Activated CD4-positive, alpha-beta T cell treated with anti-CD3 and anti-CD28 coated beads, Interleukin-2, amount 50 U/mL, for 24 hours (primary cell): ENCODE measurements at places on chromosomes 11 and 22.

DNA sequence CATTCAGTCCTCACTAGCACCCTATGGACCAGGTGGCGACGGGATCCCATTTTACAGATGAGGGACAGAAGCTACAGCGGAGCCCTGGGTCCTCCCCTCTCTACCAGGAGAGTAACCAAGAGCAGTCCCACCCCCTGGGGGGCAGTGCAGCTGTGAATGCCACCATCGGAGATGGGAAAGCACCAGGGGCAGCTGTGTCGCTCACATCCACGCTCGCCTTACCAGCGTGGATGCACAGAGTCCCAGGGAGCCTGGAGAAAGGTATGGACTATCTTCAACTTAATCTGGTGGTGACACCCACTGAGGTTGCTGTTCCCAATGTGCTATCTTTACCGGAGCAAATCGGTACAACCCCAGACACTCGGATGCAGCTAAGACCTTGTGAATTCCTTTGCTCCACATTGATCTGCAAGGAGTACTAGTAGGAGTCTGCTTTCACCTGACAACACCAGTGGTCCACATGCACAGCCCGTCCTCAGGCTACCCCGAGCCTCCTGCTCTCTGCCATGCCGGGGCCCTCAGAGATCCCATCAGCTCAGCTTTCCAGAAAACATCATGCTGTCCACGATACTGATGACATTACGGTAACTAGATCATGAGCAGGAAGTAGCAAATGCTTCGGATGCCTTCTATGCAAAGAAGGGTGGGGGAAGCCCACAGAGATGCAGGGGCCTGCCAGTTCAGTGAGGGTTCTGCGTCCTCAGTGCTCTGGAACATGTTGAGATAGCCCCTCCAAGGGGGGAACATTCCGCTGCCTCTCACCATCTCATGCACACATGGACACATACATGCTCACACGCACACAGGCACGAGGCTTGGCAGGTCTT is 126.0 kb downstream of the CTTN start:
- DNase-seq, result no peak

GRCh38 chr11:230431-230830 is 5.7 kb downstream of the SIRT3 start:
- DNase-seq, result no peak

GRCh38 chr22:40628354-40629042 is 8.0 kb downstream of the MRTFA start:
- no peak for DNase-seq

DNA sequence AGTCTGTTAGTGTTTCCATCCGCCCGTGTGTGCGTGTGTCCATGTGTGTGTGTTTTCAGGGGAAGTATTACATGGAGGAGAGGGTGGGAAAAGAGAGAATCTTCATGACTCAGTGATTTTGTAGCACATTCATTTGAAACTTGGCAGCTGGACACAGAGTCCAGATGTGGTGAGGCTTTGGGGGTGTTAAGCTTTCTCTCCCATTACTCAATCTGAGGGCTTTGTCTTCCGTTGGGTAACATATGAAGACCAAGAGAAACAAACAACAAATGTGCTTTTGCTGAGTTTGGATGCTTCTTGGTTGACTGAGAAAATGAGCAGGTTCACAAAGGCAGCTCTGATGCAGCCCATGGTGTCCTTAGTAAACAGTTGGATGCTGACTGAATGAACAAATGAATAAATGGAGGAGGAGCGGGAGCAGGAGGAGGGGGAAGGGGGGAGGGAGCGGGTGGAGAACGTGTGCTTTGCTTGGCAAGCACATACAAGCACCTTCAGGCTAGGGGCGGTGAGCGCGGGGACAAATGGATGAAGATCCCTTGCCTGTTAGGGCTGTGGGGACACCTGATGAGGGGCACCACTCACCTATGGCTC is 104.3 kb downstream of the ST3GAL4 start:
- DNase-seq, result no peak

GRCh38 chr11:85945296-85945695 is 90.1 kb downstream of the CCDC83 start:
- no peak for DNase-seq

DNA sequence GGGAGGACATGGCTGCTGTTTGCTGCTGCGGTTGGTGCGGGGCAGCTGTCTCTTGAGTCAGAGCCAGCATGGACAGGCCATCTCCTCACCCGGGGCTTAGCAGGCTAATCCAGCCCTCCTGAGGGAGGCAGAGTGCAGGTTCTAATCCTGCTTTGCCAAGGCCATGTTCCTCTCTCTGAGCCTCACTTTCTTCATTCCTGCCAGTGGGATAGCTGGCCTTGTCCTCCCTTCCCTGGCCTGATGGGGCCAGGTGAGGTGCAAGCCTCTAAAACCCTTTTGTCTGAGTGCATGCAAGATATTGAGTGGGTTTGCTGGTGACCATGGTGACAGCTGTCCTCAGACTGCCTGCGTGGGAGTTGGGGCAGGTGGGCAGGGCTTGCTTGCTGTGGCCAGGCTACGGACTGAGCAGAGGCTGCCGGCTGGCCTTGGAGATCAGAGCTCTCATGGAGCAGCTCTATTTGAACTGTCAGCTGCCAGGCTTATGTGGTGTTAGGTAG is 3.6 kb downstream of the USP35 start:
- no peak for DNase-seq

DNA sequence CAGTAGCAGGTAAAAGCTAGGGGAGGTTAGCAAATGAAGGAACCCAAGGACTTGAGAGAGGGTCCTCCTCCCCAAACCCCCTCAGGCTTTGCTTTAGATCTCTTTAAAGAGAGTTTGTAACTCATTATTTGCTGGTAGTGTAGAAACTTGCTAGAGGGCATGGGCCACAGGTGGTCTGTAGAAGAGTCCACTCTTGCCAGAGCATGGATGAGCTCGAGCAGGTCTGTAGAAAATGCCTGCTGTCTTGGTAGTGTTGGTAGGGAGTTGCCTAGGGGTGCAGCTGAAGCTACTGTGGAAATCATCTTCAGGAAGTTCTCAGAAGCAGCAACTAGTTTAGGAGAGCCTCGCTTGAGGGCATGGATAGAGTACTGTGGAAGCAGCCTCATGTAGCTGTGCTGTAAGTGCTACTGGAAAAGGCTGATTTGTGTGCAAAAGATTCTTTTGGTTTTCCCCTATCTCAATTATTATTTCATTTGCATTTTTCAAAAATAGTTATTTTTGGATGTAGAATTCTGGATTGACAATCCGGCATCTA is 104.3 kb downstream of the TMEM135 start:
- no peak for DNase-seq

DNA sequence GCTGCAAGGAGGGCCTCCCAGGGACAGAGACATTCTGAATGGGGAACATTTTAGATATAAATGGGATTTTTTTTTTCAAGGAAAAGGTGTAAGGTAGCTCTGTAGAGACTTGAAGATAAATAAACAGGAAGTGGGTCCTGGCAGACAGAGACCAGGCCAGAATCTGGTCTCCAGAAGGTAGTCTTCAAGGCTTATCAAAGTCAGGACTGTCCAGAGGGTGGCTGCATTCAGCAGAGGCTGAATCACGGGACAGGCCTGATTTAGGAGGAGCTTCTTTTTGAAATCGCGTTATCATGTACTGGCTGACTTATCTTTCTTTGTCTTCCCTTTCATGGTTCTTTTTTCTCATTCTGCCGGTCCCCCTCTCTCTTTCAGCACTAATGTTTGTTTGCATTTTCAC is 542.9 kb downstream of the NTM start:
- DNase-seq, result no peak

- DNase-seq, result no peak
Observed at GRCh38 chr22:24582056-24582814, 10.6 kb downstream of the LRRC75B start.

DNA sequence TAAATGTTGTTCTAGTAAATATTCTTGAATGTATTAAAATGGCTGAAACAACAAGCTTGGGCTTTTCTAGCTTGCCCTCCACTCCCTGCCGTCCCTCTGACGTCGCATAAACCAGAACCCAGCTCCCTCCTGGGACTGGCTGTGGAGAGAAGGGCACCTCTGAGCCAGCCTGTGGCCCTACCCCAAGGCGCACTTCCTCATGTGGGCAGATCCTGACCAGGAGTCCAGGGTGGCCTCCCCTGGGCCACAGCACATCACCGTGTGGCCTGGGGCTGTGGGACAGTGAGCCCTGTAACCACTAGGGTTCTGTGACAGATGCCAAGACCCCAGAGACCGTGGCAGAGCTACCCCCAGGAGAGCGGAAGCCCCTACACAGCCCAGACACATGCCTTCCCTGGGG is 10.2 kb upstream of the ADORA2A start:
- no peak for DNase-seq

DNA sequence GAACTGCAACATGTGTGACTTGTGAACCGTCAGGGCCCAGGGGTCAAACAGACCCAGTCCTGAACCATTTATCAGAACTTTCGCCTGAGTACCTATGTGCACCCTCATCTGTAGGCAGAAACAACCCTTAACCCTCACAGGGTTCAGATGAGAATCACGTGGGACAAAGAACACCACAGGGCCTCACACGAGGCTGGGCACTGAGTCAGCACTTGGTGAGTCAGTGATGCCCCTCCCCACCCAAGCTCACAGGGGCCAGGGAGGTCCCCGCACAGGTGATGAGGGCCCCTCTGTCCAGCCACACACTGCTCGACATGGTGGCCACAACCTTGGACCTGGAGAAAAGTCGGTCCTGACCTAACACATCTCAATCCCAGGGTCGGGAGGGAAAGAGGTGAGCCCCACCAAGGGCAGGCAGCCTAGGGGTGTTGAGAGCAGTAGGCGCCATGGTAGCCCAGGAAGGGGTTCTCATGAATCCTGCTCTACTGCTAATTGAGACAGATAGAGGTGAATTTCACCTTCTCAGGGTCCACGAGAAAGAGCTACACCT is 176.4 kb downstream of the SHANK2 start:
- no peak for DNase-seq

DNA sequence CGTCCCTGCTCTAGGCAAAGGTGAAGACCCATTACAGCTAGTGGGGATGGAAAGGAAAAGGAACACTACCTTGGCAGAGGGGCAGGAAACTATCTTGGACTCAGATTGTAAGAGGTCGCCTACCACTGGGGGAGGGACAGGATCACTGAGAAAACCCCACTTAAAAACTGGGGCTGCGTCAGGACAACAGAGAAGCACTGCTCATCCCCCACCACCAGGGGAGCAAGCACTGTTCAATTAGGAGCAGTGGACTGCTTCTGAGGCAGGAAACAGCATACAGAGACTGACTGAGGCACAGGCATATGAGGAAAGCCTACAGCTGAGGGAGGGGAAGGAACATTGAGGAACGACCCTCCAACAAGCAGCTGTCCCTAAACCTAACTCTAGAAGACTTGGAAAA is 20.8 kb upstream of the DLAT start:
- DNase-seq, result no peak

DNA sequence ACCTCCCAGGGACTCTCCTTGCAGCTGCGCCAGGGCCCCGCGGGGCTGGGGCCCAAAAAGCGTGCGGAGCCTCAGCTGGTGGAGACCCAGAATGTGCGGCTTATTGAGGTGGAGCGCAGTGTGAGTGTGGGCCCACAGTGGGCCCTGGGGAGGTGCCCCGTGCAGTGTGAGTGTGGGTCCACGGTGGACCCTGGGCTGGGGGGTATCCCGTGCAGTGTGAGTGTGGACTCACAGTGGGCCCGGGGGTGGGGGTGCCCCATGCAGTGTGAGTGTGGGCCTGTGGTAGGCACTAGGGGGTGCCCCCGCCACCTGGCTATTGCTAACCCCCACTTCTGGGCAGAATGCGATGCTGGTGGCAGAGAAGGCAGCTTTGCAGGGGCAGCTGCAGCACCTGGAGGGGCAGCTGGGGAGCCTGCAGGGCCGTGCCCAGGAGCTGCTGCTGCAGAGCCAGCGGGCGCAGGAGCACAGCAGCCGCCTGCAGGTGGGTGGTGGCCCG is 7.8 kb upstream of the RPS6KA4 start:
- no peak for DNase-seq

DNA sequence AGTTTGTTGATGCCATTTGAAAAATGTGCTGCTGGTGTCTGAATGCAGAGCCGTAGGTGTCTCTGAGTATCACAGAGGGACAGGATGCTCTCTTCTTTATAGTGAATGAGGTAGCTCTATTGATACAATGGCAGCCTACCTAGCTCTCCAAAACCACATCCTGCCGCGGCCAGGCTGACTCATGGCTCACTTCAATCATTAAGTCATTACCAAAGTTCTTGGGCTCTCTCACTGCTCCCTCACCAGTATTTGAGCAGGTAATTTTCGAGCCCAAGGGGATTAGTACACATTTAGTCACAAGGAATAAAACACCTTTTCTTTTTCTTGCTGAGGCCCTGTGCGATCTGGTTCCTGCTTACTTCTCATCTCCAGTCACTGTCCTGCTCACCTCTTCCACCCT is 509.0 kb upstream of the LARGE1 start:
- DNase-seq, result no peak

DNA sequence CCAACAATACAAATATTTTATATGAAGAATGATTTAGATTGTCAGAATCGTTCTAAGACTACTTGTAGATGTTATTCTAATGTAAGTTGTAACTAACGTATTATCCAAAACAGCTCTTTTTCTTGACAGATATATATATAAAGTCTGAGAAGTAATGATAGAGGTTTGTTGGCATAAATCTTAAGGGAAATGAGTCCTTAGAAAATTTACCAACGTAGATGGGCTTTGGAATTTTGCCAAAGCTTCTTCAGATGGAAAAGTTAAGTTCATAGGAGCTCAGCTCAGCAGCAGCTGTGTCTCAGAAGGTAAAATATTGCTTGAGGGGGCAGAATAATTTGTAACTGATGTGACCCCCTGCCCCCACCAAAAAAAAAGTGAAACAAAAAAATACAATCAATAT is 66.7 kb downstream of the BID start:
- no peak for DNase-seq

DNA sequence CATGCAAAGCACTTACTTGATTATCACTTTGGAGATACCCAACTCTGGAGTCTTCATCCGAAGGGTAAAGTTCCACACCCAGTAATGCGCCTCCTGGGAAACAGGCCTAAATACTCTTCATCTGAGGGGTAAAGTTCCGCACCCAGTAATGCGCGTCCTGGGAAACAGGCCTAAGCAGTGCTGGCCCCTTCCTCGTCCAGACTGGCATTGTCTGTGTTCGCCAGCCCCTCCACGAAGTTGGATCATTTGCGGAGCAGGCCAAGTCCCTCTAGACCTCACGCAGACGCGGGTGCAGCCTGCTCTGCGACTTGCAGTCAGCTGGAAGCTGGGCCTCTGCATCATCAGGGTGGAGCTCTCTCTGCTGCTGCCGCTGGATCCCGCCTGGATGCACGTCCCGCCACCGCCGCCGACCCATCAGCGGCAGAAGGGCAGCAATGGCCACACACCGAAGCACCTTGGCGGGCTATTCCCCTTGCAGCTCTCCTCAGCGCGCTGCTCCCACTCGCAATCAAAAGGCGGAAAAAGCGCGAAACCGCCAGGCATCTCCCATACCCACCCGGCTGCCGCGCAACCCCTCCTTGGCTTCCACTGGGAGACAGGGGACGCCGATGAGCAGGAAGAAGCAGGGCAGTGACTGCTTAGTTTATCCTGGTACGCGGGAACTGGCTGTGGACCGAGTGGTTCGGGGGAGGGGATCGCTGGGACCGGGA is 34.1 kb upstream of the GLYATL1 start:
- no peak for DNase-seq

GRCh38 chr11:18259259-18259658 is 6.8 kb upstream of the SAA1 start:
- no peak for DNase-seq
